ENCODE measurements at places on chromosomes 7 and 10.

DNA sequence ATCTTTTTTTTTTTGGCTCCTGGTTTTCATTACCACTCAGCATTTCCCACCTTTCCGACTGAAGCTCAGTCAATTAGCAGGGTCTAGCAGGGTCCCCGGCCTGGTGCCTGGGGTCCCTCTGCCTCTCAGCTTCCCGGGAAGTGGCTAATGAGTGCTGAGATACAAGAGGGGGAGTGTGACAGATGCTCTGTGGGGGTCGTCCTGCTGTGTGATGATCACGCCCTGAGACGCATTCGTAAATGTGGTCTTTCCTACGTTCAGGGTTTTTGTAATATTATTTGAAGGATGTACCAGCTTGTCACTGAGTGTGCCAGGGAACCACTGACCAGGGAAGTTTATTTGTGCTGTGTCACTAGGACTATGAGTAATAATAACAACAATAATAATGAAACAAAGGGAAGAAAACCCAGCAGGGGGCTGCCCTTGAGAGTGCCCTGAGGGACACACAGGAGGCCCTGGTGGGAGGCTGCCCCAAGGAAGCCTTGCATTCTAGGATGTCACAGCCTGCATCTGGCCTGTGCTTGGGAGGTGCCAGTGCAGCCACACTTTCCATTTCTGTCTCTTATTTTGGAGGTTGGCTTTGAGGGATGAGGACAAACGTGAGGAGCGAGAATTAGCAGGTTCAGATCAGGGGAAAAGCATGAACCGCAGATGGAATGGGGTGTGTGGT is 337.8 kb downstream of the ADARB2 start:
- DNase-seq = no peak

DNA sequence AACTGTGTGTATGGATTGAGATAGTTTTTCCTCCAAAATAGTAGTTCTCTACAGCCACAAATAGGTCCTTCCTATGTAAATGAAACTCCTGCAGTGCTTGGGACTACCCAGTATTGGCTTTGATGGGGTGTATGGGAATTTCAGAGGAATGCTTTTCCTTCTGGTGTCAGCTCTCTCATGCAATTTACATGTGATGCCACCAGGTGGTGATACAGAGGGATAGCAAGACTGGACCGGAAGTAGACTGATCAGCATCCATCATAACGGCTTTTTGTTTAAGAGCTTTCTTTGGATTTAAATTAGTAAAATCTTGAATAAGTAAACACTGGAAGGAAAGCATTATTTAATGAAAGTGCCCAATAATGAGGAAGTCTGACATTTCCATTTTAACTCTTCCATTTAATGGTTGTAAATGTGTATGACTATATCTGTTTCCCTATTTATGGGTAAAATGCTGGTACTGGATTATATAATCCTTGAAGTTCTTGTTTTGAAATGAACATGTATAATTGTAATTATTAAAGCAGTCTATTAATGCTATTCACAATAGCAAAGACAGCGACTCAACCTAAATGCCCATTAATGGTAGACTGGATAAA is 22.7 kb downstream of the DYNC1I1 start:
- DNase-seq = peak; percentile 26

DNA sequence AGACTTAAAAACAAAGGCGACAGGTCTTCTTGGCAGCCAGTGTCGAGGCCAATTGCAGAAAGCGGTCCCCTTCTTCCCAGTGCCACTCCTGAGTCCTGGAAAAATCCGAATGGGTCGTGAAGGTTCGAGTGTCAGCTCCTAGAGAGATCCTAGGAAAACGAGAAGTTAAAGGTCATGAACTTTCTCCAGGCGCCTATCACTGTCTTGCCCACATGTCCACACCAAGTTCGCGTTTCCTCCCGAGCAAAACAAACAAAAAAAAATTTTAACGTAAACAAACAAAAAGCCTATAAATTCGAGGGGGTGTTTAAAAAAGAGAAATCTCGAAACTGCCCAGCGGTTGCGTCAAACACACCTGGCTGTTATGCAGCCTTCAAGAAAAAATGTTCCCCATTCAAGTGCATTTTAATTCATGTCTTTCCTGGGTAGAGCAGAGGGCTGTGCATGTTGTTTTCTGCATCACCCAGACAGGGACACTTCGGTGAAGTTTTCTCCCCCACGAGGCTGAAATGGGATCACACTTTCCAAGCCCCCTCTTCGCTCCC is 1.5 kb downstream of the ARHGAP21 start:
- no peak for DNase-seq

DNA sequence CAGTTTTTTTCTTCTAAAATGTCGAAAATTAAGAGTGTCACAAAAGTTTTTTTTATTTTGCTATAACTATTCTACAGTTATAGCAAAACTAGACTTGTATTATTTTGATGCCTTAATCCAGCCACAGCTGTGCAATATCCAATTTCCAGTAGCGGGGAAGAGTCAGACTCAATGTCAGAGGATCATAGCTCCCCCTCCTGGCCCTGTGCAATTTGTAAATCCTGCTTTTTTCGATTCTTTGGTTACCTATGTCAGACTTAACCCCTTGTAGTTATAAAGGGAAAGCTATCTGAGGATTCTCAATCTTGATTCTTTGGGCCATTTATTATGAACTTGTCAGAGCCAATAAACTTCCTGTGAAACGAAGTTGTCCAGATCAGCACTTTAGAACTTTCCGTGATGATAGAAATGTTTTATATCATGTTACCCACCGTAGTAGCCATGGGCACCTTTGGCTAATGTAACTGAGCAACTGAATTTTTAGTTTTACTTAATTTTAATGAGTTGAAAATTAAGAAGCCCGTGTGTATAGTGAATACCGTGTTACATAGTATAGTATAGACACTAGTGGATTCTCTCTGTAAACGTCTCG is 87.7 kb upstream of the PRKCQ start:
- no peak for DNase-seq

DNA sequence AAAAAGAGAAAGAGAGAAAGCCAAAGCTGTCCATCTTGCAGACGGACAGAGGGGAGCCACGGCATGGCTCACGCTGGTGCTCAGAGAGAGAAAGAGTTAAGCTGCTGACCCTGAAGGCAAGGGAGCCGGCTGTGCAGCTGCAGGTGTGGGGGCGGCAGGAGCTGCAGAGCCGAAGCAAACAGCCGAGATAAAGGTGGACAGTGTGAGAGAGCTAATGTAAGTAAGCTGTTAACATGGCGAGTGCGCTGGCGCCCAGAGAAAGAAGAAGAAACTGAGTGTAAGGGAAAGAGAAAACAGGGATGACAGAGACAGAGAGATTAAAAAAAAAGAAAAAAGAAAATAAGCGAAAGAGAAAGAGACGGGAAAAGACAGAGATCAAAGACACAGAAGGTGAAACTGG is 18.2 kb downstream of the COL17A1 start:
- DNase-seq = peak; percentile 70

GRCh38 chr10:61974601-61975390 is 73.3 kb downstream of the ARID5B start:
- DNase-seq = no peak

DNA sequence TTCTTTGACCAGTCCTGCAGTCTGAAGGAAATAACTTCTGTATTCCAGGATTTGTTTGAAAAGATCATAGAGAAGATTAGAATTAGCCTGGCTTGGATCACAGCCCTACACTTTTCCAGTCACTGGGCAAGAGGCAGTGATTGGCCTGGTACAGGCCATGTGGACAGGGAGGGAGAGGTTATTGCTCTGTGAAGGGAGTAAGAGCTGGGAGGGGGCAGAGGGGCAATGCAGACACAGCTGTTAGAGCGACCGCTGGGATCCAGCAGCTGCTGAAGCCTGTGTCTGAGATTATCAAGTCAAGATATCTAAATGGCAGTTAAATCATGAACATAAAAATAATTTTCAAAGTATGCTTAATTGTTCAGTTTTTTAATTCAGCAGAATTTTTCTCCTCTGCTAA is 257.3 kb downstream of the SDK1 start:
- no peak for DNase-seq

DNA sequence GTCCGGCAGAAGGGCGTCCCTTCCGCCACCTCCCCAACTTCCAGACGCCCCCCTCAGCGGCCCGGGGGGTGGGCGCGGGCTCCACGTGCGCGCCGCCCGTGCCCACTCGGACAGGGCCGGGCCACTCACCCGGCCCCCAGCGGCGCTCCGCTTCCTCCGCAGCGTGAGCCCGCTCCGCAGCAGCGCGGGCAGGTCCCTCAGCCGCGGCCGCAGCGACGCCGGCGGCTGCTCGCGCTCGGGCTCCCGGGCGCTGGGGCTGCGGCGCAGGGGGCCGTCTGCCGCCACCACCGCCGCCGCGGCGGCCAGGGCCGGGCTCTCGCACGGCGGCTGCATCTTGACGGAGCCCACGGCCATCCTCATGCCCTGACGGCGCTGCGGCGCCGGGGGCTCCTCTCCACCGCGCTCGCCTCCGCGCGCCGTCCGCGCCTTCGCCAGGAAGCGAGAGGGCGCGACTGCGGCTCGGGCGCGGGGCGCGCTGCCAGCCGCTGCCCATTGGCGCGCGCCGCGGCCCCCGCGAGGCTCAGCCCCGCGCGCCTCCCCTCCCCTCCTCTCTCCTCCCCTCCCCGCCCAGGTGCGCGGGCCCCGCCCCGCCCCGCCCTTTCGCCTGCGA is at the start of gene RAPGEF5:
Gene RAPGEF5 (minus strand): TSS at position 454 of the 610 bp plus-strand sequence. CDS start 94 bp downstream, at position 360.
- DNase-seq = peak; percentile 52

DNA sequence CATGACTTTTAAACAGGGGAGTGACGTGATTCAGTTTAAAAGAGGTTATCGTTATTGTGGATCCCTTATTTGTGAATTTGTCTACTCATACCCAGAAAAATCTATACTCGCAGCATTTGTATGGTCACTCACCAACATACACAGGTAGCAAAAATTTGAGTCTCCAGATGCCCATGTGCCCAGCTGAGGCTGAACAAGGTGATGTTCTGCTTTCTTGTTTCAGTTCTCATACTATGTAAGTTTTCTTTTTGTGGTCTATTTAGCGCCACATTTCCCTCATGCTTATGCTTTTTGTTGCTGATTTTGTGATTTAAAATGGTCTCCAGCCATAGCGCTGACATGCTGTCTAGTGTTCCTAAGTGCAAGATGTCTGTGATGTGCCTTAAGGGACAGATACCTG is 312.9 kb upstream of the SEMA3A start:
- DNase-seq = no peak

DNA sequence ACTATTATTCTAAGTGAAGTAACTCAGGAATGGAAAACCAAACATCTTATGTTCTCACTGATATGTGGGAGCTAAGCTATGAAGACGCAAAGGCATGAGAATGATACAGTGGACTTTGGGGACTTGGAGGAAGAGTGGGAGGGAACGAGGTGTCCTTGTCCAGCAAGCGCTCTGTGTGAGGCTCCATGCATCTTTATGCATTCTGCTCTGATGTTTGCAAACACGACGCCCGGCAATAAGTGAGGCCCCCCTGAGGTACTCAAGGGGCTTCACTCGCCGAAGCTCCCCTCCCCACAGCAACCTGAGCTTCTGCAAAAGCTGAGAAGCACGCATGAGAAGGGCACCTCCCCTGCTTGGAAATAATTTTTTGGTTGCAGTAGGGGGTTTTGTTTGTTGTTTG is 103.3 kb downstream of the LHPP start:
- no peak for DNase-seq

GRCh38 chr7:73888959-73889358 is 28.0 kb downstream of the TMEM270 start:
- DNase-seq = no peak

Data from WERI-Rb-1 (cell line).